ENCODE measurements at places on chromosomes 6 and 20.

DNA sequence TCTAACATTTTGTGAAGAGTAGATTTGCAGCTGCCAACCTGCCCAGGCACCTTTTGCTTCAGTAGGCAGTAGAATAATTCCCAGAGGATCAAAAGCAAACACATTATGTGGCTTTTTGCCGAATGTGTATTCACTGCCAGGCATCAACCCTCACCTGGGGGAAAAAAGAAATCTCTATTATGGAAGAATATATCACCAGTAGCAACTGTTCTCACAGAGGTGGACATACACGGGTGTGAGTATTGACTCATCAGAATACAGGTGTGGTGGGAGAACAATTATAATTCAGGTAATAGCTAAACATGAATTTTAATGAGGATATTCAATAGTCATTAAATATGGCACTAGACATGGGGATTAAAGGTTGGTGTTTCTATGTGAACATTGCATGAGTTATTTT, 910.7 kb downstream of the TFAP2A start:
- DNase-seq, result no peak

- no peak for DNase-seq
Observed at GRCh38 chr20:43916073-43916880, 1.6 kb downstream of the TOX2 start.

GRCh38 chr6:134420614-134421181, 102.8 kb upstream of the SGK1 start:
- no peak for DNase-seq

GRCh38 chr20:58712151-58712791, 19.7 kb downstream of the NPEPL1 start:
- DNase-seq, result no peak

GRCh38 chr20:24111858-24112257, 123.3 kb upstream of the GGTLC1 start:
- DNase-seq, result no peak
